Activated T-cell treated with anti-CD3 and anti-CD28 coated beads for 4 hours (primary cell): ENCODE measurements at places on chromosomes 2 and 18.
A peak's percentile ranks its signal among the peaks of the same experiment; 100 is the strongest.

GRCh38 chr2:134002391-134002790 is 251.5 kb upstream of the MGAT5 start:
- no peak for DNase-seq

DNA sequence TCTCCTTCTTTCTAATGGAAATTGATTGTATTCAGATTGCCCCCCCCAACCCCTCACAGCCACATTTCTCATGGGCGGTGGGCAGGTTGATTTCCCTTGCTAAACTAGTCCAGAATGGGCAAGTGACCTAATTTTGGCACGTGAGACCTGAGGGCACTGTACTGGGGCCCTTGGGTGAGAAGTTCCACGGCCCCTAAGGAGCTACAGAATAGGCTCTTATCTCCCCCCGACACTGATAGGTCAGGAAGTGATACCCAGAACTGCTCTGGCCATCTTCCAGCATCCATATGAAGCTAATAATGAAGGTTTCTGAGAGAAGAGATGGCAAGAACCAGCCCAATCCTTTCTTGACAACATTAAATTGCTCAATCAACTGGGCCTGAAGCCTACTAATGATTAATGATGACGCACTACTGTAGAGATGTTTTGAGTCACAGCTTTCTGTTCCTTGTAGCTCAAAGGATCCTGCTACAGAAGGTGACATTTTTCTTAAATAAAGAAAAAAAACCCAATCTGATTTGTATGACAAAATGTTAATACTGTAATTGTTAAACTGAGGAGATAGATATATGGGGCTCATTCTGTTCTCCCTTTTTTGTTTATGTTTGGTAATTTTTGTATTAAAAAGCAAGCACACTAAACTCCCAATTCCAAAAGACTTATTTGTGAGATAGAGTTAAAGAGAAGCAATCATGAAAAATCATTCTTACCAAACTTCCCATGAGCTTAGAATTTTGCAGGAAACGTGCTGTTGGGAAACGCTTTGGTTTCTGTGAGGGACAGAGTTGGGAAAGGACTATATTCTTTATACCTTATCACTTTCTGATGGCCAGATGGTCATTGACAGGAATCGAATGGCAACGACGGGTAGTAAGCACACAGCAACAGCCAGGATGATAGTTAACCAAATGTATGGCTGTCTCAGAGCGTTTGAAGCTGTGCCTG is 28.2 kb upstream of the NARS1 start:
- DNase-seq = no peak

DNA sequence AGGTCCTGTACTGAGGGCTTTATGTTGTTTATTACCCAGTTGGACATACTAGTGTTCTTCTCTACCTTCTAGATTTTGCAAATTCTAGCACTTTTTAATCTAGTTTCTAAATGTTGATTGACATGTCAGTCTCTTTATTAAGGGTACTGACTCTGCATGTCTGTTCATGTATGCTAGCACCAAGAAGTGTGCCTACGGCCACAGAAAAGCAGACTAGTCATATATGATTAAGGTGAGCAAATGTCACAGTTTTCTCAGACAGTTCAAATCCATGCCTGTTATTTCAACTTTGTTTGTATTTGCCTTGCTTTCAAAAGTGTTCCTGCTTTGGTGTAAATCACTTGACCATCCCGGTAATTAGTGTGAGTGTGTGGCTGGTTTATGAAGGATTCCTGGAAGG is 145.0 kb upstream of the DSEL start:
- DNase-seq = no peak

DNA sequence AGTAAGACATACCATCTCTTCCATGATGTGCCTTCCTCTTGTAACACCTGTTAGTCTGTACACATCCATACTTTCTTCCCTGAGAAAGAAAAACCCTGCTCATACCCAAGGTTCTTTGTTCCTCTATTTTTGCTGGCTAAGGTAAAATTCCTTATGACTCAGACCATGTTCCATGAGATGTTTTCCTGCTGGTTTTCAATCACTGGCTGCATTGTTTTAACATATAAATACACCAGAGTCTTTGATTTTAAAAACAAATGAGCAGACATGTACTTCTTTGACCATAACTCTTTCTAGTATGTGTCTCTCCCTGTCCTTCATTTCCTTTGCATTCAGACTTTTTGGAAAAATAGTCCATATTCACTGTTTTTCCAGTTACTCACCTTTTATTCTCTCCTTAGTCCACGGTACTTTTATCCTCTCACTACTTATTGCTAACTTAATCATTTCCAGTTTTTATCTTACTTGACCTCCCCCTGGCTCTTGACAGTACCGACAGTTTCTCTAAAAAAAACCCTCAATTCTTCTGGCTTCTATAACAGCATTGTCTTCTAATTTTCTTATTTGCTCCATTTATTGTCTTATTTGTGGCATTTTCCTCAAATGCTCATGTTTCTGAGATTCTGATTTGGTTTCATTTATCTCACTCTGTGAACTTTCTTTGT is 4.3 kb downstream of the VAPA start:
- DNase-seq = no peak

- DNase-seq = no peak
Observed at GRCh38 chr2:96771796-96772618, 11.3 kb downstream of the CNNM4 start.

- DNase-seq = no peak
Observed at GRCh38 chr2:129895526-129896082, 83.9 kb upstream of the RAB6C start.

DNA sequence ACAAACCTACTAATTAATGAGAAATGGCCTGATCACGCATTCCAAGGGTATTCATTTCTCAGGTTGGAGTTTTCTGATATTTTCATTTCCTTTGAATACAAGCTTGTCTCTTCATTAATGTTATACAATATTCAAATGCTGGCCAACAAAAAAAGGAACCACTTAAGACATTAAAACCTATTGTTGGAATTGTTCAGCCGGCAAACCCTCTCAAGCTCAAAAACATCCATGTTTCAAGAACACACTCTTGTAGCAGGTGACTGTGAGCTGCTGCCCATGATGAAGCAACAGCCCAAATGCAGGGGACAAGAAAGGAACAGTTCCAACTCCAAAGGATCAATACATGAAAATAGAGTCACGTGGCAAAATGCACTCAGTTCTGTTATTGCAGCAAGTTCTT is 454.5 kb downstream of the BCL11A start:
- DNase-seq = no peak

DNA sequence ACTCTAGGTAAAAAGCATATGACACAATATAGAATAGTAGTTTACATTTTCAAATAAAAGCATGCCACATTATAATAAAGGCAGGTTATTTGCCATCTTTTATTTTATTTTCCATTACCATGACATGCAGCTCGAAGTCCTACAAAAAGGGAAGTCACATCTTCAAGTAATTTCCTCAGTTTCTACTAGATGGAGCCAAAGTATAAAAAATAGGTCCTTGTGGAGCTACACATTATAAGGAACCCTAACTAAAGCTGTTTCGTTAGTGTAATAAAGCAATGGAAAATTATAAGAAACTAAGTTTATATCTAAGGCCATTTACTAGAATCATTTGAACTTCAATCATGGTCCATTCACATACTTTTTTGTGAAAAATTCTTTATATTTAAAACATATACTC is 674.5 kb downstream of the KCNJ3 start:
- no peak for DNase-seq

- DNase-seq = no peak
Observed at GRCh38 chr2:71620116-71620515, 166.8 kb downstream of the DYSF start.

- peak; percentile 56 for DNase-seq
Observed at GRCh38 chr2:73984203-73984921, at the start of gene TET3. TSS of gene TET3 (plus strand) at chr2:73984910. CDS start at chr2:73986404, 1,494 bp downstream.

DNA sequence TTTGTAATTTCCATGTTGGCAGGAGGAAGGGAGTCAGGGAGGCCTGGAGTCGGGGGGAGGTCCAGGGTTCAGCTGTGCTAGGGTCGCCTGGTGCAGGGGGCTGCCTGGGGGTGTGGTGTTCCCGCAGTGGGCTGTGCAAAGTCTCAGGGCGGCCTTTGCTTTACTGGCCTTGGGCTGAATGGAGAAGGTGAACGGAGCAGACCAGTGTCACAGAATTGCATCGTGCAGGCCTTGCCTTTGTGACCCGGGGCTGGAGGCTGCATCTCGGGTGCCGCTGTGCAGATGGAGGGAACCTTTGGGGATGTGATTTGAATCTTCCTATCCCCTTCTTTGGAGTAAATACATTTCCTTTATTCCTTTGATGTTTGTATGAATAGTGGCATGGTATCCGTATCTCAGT is 8.8 kb downstream of the SNTG2 start:
- DNase-seq = no peak

GRCh38 chr2:43478412-43479086 is 117.3 kb downstream of the THADA start:
- no peak for DNase-seq

DNA sequence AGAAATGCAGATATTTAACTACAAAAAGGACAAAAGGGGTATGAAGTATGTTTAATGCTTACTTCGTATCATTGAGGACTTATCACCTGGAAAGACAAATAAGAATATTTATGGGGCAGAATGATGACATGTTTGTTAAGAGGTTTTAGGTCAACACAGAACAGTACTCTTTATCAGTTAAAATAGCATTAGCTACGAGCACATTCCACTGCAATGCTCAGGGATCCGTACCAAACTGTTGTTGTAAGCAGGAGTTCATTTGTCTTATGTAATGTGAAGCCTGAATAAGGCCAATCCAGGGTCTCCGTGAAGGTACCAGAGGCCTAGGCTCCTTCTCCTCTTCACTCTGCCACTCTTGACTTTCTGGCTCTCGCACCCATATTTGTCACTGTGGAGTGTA is 465.7 kb upstream of the NRP2 start:
- no peak for DNase-seq

GRCh38 chr2:199147216-199147615 is 310.5 kb downstream of the SATB2 start:
- no peak for DNase-seq

DNA sequence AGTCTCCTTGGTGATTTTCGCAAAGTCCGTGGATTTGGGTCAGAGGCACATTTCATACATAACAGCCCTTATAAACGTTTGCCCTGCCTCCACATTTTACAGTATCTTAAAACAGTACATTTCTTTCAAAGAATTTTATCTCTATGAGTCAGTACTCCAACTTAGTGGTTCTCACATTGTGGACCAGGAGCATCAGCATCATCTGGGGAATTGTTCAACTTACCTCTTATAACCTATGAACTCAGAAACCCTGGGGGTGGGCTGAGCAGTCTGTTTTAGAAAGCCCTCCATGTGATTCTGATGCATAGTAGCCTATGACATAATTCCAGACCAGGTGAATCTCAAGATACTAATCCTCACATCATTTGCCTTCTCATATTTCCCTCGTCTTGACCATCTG is 12.4 kb downstream of the SUPT7L start:
- no peak for DNase-seq

GRCh38 chr18:65608471-65608870 is 142.3 kb upstream of the CDH7 start:
- no peak for DNase-seq

- DNase-seq = no peak
Observed at GRCh38 chr2:98563394-98563793, 44.9 kb downstream of the COA5 start.

DNA sequence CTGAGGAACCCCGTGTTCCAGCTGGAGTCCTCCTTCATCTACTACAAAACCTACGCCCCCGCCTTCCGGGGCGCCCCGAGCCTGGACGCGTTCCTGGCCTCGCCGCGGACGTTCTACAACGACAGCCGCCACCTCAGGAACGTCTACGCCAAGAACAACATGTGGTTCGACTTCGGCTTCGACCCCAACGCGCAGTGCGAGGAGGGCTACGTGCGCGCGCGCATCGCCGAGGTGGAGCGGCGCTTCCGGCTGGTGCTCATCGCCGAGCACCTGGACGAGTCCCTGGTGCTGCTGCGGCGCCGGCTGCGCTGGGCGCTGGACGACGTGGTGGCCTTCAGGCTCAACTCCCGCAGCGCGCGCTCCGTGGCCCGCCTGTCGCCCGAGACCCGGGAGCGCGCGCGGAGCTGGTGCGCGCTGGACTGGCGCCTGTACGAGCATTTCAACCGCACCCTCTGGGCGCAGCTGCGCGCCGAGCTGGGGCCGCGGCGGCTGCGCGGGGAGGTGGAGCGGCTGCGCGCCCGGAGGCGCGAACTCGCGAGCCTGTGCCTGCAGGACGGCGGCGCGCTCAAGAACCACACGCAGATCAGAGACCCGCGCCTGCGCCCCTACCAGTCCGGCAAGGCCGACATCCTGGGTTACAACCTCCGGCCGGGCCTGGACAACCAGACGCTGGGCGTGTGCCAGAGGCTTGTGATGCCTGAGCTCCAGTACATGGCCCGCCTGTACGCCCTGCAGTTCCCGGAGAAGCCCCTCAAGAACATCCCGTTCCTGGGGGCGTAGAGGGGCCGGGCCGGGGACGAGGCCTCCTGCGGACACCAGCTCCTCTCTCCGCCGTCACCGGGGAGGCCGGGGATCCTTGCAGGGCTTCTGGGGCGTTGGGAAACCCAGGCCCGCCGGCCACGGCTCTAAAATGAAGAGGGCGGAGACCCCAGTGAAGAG is 5.3 kb upstream of the NEU4 start:
- DNase-seq = no peak

GRCh38 chr2:39127973-39128372 is 7.1 kb upstream of the SOS1 start:
- DNase-seq = peak; percentile 9

DNA sequence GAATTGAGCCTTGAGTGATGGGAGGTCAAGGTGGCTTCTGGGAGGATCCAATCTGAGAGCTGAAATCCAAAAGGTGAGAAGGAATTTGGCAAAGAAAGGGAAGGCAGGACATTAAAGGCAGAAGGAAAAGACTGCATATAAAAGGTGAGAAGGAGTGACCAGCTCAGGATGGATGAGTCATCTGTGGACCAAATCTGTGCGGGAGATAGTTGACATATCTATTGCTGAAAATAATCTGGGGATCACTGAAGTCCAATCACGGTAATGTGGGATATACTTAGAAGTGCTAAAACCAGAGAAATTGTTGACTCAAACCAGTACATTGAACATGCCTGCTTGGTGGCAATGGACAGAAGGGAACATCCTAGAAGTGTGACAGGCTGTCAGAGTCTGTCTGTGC is 8.0 kb upstream of the PTPN4 start:
- DNase-seq = no peak

DNA sequence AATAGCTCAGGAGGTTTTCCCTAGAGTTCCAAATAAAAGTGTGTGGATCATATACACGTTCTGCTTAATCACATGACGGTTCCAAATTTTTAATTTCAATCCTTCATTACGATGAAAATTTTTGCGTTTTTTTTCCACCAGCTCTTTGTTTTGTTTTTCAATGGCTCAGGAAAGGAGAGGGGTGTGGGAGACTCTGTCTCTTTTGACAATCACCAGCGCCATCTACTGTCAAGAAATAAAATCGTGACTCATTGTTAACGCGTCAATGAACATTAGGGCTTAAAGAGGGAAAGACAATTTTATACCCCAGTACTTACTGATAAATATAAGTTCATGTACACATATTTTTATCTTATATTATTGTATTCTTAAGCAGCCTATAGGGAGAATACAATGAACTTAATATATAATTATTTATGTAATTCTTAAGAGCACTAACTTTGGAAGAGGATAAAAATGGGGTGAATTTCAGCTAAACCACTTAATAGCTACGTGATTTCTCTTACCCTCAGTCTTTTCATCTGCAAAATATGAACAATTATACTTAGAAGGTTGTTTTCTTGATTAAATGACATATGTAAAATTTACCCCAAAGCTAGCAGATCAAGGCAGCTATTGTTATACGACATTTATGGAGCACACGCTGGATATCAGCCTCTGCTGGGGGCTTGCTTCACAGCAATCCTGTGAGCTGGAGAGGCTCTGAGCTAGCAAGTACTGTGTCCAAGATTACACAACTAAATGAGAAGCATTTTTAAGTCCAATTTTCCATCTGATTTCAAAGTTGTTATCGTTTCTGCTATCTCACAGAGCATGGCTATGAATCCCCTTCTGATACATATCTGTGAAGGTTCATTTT is 47.4 kb upstream of the RMDN2 start:
- peak; percentile 24 for DNase-seq
